AG04450 (cell line): ENCODE measurements at places on chromosomes 7 and 10. TPM values are rescaled to one million over a fixed set of nuclear protein-coding genes. Genes with fewer than 3 reads are reported as not detected.

DNA sequence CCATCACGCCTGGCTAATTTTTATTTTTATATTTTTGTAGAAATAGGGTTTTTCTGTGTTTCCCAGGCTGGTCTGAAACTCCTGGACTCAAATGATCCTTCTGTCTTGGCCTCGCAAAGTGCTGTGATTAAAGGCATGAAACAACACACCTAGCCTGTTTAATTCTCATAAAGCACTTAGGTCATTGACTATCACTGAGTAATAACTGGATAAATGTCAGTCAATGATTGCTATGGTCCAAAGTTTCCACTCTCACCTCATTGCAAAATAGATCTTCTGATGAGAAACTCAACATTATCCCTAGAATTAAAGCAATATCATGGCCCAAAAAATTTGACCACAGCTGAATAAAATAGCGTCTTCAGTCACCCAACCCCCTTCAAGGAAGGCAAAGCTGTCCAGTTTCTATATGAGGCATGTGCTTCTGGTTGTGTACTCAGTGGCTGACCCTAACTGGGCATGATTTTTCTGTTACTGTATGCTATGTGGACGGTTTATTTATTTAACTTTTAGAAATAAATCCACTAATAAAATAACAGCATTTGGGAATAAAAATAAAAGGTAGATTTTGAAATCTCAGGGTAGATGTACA lies 86.5 kb upstream of the LRRN3 start:
- no peak for DNase-seq

DNA sequence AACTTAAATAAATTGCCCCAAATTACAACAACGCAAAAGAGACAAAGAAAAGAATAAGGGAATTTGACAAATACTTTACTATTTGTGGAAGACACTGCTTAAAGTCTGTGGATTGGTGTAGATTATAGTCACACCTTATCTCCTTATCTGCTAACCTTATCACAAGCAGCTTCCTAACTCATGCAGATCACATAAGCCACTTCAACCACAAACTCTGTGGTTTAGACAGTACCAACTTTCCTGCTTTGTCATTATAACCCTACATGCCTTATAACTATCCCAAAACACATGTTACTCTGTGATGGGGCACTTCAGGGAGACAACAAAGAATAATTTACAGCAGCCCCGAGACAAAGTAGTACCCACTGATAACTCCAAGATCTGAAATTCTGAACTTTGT lies 41.5 kb upstream of the PPP3CB start:
- no peak for DNase-seq

- DNase-seq: no peak
These were observed 275.4 kb upstream of the NEBL start for GRCh38 chr10:21172542-21172929.

The AZGP1 gene
- not detected in 2 replicates for polyA plus RNA-seq

The VENTX gene
- not detected in 2 replicates for polyA plus RNA-seq

DNA sequence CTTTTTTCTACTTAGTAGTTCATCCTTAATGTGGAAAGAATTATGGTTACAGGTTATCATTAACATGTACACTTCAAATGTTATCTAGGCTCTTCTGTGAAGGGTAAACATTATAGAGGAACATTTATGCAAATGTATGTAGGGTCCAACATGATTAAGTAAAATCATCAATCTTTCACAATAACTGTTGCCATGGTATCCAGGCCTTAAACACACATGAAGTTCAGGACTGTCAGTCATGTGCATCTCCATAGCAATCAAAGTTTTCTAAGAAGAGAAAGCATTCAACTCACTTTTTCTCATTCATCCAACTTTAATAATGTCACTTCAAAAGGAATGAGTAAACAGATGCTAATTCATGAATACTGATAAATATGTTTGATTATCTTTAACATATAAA lies 83.6 kb downstream of the DNAJC1 start:
- no peak for DNase-seq

DNA sequence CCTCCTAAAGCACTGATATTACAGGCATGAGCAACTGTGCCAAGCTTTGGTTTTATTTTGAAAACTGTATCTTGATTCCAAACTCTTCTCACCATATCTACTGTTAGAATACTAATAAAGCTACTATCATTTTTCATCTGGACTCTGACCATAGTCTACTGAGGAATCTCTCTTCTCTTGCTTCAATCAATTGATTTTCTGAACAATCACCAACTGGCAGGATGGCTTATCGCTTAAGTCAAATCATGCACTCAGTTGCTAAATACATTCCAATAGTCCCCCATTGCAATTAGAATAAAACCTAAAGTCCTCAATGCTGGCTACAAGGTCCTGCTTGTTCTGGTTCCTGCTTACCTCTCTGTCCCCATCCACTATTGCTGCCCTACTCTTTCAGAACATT lies 2.3 kb upstream of the APBB1IP start:
- DNase-seq: no peak

DNA sequence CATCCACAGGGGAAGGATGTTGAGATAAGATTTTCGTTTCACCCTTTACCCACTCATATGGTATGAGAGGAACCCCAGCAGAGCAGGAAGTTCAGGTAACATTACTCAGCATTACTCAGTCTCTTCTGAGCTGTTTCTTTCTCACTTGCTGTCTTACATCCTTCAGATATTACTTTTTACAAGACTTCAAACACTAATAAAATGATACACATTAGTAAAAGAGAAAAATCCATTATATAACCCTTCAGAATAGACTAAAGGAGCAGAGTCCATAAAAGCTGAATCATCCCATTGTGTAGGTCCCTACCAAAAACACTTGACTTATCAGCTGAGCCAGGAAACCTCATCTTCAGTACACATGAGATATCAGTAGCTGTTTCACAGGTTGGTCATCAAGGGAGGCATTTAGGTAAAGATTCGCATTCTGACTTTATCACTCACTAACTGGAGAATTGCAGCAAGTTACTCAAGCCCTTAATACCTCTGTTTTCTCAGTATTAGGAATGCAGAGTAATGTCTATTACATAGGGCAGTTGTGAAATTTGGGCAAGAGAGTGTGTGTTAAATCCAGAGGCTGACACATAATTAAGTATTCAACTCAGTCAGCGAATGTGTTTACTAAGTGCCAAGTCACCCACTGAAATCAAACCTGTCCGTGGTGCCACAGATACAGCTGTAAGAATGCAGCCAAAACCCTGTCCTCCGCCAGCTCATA lies 44.7 kb downstream of the KLF6 start:
- no peak for DNase-seq

The ATE1 gene
- polyA plus RNA-seq: 14.4 and 17.9 TPM in 2 replicates

DNA sequence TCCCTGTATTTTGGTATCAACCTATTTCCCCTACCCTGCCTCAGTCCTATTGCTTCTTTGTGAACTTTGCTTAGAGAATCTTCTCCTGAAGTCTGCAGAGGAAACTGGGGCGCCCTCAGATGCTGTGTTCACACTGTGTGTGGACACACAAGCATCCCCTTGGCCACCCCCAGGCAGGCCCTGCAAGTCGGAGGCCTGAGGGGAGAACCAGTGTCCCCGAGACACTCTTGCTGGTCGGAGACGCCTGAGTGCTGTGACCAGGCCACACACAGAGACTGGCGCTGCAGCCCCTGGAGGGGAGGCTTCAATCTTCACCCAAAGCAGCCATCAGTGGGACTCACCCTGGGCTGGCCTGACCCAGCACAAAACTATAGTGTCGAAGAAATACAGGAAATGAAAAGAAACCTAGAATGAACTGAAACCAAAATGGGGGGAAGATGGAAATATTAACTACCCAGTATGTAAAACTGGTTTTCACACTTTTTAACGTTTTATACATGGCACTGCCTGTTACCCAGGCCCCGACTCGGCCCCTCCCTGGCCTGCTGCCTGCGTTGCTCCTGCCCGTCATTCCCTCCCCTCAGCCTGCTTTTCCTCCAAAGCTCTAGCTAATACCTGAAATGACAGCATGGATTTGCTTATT lies 48.4 kb upstream of the FAM20C start:
- no peak for DNase-seq

The SORBS1 gene
- polyA plus RNA-seq: 0.40 TPM in 2 replicates

The METTL27 gene
- 2.6 and 4.4 TPM in 2 replicates for polyA plus RNA-seq

- no peak for DNase-seq
These were observed 16.0 kb downstream of the DENND2A start for GRCh38 chr7:140624392-140625191.

The OPTN gene
- 73.8 and 82.7 TPM in 2 replicates for polyA plus RNA-seq

DNA sequence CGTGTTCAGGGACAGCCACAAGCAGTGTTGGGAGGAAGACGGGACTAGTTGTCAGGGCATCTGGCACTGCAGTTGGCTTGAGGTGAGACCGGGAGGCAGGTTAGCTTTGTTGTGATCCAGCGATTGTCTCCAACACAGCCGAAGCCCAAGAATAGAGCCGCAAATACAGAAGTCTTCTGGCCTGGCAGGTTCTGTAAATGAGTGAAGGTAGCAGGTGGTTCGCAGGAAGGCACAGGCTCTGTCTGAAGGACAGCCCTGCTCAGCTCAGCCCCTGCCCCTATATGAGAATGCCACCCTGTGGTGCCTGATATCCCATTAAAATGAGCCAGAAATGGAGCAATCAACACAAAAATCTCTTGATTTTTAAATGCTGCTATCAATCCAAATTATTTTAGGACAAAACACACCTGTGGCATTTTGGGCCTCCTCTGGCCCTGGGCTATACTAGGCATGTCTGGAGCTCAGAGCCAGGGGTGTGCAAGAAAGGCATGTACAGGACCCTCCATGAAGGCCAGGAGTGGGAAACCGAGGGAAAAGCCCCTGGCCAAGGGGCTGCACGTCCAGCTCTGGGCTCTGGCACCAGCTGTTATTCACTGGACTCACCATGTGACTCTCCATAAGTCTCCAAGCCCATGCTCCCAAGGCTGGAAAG lies 11.2 kb upstream of the C10orf71 start:
- no peak for DNase-seq

The HTR5A gene
- not detected in 2 replicates for polyA plus RNA-seq

- DNase-seq: no peak
These were observed 115.6 kb upstream of the PHYHIPL start for GRCh38 chr10:59060852-59061251.

DNA sequence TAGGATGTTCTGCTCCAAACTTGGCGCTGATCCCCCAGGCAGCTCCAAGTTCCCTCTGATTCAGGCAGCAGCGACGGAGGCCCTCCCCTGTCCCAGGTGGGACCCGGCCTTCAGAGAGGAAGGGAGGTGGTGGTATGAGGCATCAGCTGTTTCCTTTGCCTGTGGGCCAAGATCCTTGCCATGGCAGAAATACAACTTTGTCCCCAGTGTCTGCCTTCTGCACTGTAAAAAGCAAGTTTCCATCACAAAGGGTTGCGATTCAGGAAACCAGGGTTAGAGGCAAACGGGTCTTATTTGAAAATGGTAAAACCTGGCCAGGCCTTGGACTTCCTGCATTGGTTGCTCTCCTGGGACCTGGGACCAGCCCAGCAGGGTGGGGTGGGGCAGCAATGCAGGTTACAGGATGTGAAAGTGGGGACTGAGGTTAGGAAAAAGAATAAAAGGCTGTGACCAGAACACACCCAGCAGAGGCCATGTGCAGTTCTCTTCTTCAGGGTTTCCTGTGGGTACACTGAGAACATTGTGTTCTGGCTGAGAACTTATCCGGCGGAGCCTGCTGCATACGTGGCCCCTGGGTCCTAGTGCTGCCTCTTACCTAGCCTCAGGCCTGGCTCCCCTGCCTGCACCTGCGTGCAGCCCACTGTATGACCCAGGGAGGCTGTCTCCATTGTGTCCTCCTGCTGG lies 25.1 kb upstream of the DDIT4 start:
- no peak for DNase-seq

DNA sequence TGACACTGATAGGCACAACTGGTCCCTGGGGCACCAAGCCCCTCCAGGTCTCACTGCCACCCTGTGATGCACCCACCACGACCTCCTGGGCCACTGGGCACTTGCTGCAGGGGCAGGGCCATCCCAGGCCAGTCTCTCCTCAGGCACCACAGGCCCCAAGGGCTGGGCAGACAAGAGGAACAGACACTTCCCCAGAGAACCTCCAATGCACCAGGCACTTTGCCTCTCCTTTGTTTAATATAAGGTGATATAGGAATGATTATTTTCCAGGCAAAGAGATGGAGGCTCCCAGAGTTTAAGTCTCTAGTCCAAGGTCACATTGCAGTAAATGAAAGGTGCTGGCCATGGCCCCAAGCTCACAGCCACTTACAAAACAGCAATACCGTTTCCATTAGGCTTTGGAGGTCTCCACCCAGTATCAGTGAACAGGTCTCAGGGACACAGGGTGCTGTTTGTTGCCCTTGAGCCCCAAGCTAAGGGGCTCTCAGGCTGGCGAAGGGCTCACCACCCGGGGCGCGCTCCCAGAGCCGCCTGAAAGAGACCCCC lies 4.5 kb downstream of the DEPP1 start:
- DNase-seq: no peak

DNA sequence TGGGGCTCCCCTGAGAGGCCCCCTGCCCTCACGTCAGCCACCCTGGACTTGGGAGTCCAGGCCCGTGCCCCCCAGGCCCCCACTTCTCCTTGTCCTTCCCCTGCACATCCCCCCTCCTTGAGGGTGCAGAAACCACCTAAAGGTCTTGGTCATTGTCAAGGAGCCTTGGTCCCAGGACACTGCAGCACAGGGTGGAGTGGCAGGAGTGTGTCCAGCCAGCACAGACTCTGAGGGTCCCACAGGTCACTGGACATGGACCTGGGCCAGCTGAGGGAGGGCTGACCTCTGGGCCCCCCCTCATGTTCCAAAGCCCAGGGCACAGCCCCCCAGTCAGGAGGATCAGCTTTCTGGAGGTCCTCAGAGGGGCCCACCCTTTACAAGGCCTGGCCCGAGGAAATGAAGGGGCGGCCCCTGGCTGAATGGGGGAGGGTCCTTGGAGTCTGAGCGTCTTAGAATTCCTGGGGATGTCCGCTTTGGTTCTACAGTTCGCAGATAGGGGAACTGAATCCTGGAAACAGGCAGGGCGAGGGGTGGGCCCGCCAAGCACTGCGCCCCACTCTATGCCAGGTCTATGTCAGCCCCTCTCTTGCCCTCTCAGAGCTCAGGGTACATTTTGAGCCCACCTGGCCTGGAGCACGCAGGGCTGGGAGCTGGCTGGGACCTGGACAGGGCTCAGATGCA lies 54.0 kb downstream of the PWWP2B start:
- DNase-seq: no peak

The SLC18A3 gene
- not detected in 2 replicates for polyA plus RNA-seq

GRCh38 chr10:16992611-16993119 lies 136.9 kb downstream of the CUBN start:
- no peak for DNase-seq

DNA sequence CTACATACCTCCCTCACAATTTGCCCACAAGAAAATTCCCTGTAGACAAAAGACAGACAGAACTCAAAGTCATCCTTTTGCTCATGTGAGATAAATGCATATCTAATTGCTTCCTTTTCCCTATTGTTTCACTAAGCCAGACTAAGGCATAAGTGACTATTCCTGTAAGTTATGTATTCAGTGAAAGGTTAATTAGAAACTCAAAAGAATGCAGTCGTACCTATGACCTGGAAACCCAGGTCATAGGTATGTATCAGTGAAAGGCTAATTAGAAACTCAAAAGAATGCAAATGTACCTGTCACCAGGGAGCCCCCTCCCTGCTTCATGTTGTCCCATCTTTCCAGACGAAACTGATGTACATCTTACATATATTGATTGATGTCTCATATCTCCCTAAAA lies 10.3 kb upstream of the GARS1 start:
- no peak for DNase-seq

The GSTO2 gene
- polyA plus RNA-seq: 1.7 TPM in 2 replicates

The XRCC2 gene
- polyA plus RNA-seq: 0.84 and 1.3 TPM in 2 replicates
